ENCODE measurements at places on chromosomes 5 and 9.
A peak's percentile ranks its signal among the peaks of the same experiment; 100 is the strongest.

GRCh38 chr5:14414007-14414406 lies 167.6 kb upstream of the OTULINL start:
- DNase-seq: no peak

- DNase-seq: no peak
Measured at GRCh38 chr9:127712371-127712770, 3.1 kb downstream of the PTRH1 start.

DNA sequence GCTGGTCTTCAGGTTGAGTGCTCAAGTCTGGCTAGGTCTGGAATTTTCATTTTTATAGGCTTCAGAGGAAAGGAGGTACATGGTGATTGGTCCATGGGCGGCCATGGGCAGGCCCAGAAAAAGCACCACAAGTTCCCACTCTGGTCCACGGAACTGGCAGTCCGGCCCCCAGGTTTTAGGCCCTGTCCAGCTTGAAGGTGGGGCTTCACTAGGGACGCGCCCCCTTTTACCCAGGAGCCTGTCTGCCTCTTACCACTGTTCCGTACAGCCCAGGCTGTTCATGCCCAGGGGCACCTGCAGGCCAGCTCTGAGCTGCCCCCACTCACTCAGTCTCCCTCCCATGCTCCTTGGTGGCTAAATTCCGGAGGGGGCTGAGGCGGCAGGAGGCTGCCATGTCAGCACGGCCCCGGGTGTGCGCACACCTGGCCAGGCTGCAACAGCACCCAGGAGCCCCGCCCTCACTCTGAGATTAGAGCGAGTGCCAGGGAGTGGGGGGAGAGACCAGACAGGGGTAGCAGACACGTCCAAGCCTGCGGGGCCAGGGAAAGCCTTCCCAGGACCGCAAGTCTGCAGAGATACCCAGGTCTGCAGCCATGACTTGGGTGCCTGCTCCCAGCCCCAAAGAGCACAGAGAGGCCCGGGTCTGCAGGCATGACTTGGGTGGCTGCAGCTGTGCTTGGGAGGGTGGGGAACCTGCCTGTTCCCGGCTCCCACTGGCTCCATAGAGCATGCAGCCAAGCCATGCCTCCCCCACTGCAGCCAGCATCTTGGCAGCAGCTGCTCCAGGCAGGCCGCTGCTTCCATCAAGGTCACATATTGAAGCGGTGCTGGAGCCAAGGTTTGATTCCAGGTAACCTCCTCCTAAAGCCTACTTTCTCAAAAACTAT lies 390.2 kb upstream of the SGCD start:
- DNase-seq: no peak

- no peak for DNase-seq
Measured at GRCh38 chr9:84862308-84862707, 192.8 kb downstream of the NTRK2 start.

GRCh38 chr9:123375469-123376132 lies 19.6 kb downstream of the CRB2 start:
- DNase-seq: peak; percentile 84

DNA sequence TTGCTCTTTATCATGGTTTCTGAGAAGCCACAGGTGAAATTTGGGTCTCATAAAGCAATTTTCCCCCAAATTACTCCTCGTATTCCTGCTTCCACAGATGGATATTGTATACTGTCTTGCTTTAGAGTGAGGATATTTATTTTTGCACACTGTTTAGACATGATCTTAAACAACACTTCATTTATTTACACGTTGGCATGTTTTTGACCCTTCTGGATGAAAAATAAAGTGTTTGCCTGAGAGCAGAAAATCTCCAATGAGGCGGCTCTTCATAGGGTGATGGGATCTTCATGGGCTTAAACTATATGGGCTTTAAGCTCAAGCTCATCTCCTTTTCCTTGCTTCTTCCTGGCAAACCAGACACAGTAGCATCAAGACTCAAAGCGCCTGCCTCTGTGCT lies 148.4 kb downstream of the MACROH2A1 start:
- DNase-seq: no peak

DNA sequence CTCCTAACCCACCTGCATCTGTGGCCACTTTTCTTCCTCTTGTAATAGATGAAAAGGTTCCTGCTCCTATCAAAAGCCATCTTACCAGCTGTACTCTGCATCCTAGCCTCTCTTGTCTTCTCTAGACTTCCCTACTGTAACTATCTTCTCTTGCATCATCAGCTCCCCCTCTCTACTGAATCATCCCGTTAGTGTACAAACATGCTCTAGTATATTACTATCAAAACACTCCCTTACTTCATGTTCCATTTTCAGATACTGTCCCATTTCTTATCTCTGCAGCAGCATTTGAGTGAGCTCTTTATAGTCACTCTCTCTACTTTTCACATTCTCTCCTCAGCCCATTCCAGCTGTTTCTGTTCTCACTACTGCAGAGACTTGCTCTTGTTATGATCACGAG lies 2.8 kb downstream of the SRA1 start:
- no peak for DNase-seq

- no peak for DNase-seq
Measured at GRCh38 chr5:52748590-52748989, 39.1 kb upstream of the ITGA1 start.

GRCh38 chr5:93163010-93163663 lies 417.9 kb downstream of the NR2F1-AS1 start:
- no peak for DNase-seq

DNA sequence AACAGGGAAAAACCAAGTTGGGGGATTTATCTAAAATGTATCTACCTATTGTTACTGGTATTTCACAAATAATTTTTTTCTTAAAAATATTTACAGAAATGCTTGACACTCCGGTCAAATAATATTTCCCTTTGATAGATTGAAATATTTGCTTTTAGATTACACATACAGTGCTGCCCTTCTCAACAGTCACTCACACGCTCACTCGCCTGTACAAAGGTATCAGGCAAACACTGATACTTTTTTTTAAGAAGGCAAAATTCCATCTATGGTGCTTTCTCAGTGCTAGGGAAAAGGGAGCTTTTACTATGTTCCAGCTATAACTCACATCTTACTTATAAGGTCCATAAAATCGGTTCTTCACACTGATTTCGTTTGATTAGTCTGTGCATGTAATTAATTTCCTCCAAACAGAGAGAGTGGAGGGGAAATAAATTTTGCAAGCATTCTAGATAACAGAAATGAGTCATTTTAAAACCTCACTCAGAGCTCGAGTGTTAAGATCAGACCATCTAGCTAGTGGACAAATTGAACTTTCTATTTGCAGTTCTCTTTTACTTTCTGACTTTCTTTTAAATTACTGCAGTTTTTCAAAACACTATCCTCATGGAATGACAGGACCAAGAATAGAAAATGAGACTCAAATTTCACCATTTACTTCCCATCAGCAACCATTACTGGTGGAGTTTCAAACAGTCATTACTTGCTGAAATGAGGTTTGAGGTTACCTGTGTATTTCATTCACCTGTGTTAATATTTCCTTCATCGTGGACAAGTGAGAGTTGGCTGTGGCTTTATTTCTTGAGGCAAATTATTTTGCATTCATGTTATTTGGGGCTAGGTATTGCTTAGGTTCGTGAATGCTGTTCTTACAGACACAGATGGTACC lies 273.2 kb downstream of the RAB3C start:
- DNase-seq: no peak

DNA sequence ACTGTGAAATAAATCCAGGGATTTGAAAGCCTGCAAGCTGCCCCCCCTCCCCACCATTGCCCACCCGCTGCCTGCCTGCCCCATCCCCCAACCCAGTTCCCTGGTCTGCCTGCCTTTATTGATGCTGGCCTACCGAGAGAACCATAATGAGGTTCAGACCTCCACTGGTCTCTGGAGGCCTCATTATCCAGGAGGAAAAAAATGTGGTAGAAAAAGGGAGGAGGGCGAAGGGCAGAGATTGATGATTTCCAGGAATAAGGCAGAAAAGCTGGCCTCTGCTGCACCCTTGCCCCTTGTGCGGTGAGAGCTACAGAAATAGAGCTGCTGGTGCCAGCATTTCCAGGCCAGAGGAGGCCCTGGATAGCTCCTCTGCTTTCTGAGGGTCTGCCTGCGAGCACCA lies 216.1 kb downstream of the PAPPA start:
- DNase-seq: no peak

GRCh38 chr5:81428861-81429260 lies 34.9 kb upstream of the ACOT12 start:
- DNase-seq: no peak

- no peak for DNase-seq
Measured at GRCh38 chr9:91033270-91033669, 231.7 kb downstream of the SYK start.

- DNase-seq: no peak
Measured at GRCh38 chr9:2639786-2640185, 18.2 kb downstream of the VLDLR start.

DNA sequence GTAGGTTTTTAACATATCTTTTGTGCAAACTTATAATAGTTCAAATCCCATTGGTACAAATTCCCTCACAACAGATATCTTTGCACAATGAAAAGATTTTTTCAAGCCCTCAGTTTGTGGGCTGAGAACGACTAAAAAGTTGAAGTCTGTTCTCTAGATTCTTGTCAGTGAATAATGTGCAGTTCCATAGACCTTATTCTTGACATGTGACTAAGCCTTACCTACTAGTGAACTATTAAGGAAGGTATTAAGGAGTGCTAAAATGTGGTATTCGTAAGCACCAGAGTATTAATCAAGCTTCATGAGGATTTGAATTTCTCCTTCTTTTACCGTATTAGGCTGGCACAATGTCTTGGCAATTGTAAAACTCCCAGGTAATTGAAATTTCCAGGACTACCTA lies 205.6 kb upstream of the DMRTA1 start:
- no peak for DNase-seq

GRCh38 chr5:74866596-74867162 lies 492 bp upstream of the FAM169A start:
- no peak for DNase-seq

GRCh38 chr5:170179626-170180025 lies 53.2 kb upstream of the C5orf58 start:
- no peak for DNase-seq

GRCh38 chr9:105143136-105143430 lies 101.4 kb upstream of the SLC44A1 start:
- no peak for DNase-seq

DNA sequence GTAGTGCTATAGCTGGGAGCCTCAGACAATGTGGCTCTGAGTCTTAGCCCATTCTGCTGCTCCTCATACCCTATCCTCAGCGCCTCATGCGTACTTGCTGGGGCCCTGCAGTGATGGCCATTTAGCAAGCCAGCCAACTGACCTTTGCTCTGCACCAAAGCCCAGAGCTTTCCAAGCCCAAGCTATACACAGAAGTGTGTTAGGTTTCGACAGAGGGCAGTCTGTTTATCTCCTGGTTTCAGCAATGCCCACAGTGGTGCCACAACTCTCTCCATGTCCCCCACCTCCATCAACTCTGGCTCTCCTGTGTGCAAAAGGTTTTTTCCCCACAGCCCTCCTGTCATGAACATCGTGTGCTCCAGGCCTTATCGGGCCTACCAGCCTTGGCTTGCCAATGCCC lies 16.9 kb downstream of the GNG10 start:
- no peak for DNase-seq

DNA sequence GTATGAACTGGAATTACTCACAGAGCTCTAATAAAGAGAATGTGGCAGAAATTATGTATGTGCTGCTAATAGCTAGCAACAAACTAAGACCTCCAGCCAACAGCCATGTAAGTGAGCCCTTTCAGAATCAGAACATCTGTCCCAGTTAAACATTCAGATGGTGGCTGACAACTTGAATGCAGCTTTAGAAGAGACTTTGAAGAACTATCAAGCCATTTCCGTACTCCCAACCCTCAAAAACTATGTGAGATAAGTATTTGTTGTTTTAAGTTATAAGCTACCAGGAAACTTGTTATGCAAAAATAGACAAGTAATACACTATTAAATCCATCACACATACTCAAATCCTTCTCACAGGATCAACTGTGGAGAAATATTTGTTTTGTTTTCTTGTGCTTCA lies 205.2 kb upstream of the EDIL3 start:
- DNase-seq: no peak

DNA sequence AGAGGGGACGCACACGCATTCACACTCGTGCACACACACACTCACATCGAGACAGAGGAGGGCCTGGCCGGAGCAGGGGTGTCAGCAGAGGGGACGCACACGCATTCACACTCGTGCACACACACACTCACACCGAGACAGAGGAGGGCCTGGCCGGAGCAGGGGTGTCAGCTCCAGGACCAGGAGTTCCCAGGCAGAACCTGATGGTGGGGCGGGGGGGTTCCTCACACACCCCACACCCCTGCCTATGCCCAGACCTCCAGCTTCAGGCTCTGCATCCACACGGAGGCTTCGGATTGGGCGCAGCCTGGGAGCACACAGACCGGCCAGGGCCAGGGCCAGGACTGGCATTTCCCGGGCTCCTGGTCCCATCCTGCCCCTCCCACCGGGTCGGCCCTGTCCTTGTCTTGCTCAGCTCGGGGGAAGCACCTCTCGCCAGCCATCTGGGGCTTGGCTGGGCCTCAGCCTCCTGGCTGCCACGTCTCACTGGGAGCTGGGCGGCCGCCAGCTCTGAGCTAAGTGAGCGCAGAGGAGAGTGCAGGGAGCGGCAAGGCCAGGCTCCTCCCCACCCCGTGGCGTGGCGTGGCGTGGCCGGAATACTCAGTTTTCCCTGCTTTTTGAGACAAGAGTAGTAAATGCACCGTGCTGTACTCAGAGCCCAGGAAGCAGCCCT lies 31.3 kb downstream of the ADAMTS2 start:
- DNase-seq: peak; percentile 95

DNA sequence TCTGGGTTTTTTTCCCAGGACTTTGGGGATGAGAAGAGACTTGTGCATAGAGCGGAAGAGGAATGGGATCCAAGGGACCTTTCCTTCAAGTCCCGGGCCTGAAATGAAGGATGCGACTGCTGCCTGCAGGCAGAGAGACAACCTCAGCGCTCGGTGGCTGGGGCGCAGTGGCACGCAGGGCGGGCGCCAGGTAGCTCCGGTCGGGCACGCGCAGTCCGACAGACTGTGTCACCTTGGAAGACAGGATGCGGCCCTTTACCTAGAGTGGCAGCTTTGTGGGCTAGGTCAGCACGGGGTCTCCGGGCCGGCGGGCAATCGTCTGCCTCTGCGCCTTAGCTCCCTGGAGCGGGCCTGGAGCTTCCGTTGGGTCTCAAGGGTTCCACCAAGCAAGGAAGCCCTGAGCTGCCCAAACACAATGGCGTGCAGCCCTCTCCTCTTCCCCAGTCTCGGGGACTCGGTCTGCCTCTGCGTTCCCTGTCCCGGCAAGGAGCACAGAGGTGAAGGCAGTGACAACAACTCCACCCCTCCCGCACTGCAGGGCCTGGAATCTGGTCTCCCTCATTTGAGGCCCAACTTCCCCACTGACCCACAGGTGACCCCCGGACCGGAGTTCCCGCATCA lies 6.0 kb downstream of the BARX1 start:
- DNase-seq: no peak

GRCh38 chr9:130766021-130766926 lies 68.8 kb upstream of the ABL1 start:
- DNase-seq: peak; percentile 72
